ENCODE measurements at places on chromosomes 16 and 17. TPM values are rescaled to one million over a fixed set of nuclear protein-coding genes. Genes with fewer than 3 reads are reported as not detected.

DNA sequence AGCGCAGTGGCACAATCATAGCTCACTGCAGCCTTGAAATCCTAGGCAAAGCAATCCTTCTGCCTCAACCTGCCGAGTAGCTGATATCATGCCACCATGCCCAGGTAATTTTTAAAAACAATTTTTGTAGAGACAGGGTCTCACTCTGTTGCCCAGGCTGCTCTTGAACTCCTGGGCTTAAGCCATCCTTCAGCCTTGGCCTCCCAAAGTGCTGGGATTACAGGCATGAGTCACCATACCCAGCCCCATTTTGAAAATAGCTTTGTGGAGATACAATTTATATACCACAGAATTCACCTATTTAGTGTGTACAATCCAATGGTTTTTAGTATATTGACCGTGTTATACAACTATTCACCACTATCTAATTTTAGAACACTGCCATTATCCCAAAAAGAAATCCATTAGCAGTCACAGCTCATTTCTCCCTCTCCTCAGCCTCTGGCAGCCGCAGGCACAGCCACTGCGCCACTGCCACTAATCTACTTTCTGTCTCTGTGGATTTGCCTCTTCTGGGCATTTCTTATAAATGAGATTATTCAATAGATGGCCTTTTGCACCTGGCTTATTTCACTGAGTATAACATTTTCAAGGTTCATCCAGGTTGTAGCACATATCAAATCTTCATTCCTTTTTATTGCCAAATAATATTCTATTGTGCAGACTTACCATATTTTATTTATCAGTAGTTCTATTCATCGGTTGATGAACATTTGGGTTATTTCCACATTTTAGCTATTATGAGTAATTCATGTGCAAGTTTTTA, 6.5 kb downstream of the RNF157 start:
- peaks cover 47% of the 10 kb centered on the region for H3K4me1 ChIP-seq
- H3K36me3 ChIP-seq, result peaks cover 2% of the 10 kb centered on the region
- no peak for DNase-seq
- H3K27me3 ChIP-seq, result no peaks in the 10 kb centered on the region
- H3K4me3 ChIP-seq, result no peak overlapping the region

- no peak overlapping the region for H3K4me3 ChIP-seq
- DNase-seq, result peak; percentile 30
- no peaks in the 10 kb centered on the region for H3K27me3 ChIP-seq
- no peak overlapping the region for H3K27ac ChIP-seq
These were observed 38.8 kb downstream of the SNX20 start for GRCh38 chr16:50642349-50642748.

DNA sequence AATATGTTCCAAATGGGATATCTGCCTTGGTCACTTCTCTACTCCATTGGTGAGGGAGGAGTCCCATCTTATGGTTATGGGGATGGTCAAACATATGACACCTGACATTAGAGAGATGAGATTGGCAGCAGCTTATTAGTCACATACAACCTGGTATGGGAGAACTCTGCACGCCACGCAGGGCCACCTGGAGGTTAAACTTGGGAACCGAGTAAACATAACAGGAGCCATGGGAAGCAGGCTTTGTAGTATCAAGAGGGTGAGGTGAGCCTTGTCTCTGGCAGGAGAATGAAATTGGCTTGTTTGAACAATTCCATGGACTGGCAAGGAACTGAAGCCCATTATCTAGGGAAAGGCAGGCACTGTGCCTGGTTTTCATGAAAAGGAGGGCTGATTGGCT, 238.7 kb upstream of the ELAC2 start:
- no peak overlapping the region for H3K27ac ChIP-seq
- peaks cover 2% of the 10 kb centered on the region for H3K27me3 ChIP-seq
- no peak overlapping the region for H3K4me3 ChIP-seq
- no peak for DNase-seq

GRCh38 chr16:48447940-48448536, 62.8 kb upstream of the SIAH1 start:
- H3K4me1 ChIP-seq, result no peaks in the 10 kb centered on the region
- no peaks in the 10 kb centered on the region for H3K27me3 ChIP-seq
- no peaks in the 10 kb centered on the region for H3K36me3 ChIP-seq
- no peak for DNase-seq

GRCh38 chr17:7864995-7865650, 7.3 kb downstream of the CYB5D1 start:
- H3K27me3 ChIP-seq, result no peaks in the 10 kb centered on the region
- H3K4me1 ChIP-seq, result peaks cover 25% of the 10 kb centered on the region
- DNase-seq, result no peak
- H3K36me3 ChIP-seq, result peaks cover 14% of the 10 kb centered on the region
- H3K4me3 ChIP-seq, result no peak overlapping the region

CACNG3 gene
- not detected for total RNA-seq

WNT3 gene
- 0.12 TPM for total RNA-seq

CDRT15L2 gene
- total RNA-seq, result not detected

Measured in activated CD4-positive, alpha-beta memory T cell treated with anti-CD3 and anti-CD28 coated beads for 36 hours (primary cell).